ENCODE measurements at places on chromosomes 16 and 17.

DNA sequence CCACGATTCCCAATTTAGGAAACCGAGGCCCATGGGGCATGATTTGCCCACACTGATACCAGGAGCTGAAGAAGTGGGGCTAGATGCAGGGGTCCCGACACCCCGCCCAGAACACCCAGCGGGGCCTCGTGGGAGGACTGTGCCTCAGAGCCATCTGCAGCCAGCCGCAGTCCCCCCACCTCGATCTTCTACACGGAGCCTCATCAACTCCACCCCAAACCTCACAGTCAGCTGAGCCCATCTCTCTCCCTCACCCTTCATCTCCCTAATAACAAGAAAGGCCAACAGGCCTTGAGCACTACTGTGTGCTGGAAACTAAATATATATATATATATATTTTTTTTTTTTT is 4.2 kb downstream of the ITGAE start:
- DNase-seq = no peak

DNA sequence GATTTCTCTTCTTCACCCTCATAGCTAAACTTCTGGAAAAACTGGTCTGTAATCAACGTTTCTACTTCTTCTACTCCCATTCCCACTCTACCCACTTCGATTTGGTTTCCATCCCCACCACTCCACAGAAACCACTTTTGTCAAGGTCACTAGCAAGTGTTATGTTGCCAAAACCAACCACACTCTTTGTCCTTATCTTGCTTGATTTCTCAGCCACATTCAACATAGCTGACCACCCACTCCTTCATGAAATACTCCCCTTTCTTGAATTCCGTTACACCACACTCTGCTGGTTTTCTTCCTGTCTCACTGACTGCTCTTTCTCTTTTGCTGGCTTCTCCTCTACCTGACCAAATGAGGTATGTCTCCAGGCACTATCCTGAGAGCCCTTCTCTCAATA is 11.9 kb downstream of the IKZF3 start:
- DNase-seq = peak; percentile 52

DNA sequence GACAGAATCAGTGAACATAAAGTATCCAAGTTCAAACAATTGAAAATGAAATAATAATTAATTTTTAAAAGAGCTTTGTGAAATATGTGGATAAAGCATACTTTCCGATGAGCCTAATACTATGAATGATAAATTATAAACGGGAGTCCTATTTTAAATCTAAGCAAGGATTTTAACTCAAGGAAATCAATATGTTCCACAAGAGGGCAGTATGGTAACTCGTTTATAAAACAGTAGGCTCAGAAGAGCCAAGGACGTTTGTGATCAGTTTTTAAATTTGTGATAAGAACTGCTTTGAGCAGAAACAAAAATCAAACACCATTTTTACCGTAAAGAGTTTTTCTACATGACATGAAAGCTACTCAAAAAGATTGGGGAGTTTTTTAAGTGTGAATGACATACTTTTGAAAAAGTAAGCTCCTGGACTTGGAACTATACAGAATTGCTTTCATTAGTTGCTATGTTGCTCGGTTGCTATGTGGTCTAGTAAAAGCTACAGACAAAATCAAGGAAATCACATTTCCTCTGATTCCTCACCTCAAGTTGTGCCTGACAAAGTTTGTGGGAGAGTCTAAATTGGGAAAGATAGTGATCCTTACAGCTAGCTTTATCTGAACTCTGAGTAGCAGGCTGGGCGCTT is 11.8 kb upstream of the TEKT1 start:
- DNase-seq = peak; percentile 20

DNA sequence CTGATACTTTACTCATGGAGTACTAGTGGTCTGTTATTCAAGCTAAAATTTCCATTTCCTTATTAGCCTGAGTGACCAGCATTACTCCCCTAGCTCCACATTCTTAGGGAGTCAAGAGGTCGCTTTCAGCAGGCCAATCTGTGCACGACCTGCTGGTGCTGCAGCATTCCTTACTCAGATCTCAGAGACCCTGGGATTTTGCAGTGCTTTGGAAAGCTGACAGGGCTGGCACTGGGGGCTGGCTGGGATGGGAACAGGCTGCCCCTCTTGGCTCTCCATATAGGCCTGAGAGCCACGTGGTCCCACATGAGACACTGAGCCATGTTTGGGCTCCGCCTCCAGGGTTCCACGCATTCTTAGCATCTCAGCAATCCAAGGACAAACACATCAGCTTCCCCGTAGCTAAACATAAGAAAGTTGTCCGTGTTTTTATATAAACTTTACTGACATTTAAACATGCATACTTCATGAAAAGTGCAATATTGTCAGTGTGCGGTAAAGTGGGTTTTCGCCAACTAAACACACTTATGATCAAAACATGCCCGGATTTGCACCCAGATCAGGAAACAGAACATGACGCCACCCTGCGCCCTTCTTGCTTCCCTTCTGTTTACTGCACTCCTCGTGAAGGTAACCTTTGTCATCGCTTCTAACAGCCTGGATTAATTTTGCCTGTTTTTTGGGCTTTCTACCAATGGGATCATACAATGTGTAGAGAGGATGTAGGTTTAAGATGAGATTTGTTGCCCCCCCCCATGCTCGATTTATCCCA is 254.5 kb upstream of the CACNG5 start:
- DNase-seq = no peak

GRCh38 chr16:3949946-3950342 is 69.4 kb upstream of the CREBBP start:
- DNase-seq = no peak

DNA sequence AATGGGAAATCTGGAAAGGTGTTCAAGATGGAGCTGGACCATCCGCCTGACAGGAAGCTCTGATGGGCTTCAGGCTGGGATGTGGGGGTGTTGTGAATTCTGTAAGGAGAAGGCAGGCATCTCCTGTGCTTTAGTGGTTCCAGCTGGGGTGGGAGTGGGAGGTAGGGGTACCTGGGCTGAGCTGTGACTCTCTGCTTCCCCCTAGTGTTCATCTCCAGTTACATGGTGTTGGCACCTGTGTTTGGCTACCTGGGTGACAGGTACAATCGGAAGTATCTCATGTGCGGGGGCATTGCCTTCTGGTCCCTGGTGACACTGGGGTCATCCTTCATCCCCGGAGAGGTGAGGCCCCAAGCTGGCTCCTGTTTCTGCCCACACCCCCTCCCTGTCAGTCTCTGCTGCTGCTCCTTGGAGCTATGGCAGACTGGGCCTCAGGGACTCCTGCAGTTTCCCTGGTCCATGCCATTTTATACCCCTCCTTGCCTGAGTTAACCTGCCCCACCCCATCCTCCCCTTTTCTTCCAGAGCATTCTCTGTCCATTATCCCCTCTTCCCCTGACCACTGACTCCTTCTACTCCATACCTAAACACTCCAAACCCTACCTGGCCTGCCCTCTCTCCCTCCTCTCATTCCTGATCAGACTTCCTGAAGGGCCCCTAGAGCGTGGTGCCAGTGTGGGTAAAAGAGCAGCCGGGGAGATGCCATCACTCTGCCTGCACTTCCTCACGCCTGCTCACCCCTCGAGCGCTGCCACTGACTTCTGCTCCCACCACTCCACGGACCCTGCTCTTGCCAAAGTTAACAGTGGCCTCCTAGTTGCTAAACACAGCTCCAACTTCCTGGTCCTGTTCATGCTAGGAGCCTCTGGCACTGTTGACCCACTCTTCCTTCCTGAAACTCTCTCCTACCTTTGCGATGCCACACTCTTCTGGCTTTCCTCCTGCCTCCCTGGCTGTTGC is 3.4 kb downstream of the SPNS1 start:
- no peak for DNase-seq

- no peak for DNase-seq
Observed at GRCh38 chr16:77888871-77889270, 100.5 kb downstream of the VAT1L start.

- DNase-seq = no peak
Observed at GRCh38 chr17:29787995-29788394, 142.0 kb downstream of the SSH2 start.

DNA sequence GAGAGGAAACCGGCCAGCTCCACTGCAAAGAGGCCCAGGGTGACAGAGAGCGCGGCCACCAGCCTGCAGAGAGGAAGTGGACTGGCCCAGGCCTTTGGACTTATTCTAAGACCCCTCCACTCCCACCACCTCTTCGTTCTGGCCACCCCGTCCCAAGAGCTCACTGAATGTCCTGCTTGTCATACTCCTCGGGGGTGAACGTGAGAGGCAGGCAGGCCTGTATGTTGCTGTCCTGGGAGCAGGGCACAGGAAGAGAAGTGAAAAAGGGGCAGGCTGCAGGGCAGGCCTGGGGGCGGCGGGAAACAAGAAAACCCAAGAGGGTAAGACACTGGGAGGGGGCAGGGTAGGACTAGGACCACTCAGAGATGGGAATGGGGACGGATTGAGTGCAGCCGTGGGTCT is 384 bp downstream of the TMEM107 start:
- no peak for DNase-seq

DNA sequence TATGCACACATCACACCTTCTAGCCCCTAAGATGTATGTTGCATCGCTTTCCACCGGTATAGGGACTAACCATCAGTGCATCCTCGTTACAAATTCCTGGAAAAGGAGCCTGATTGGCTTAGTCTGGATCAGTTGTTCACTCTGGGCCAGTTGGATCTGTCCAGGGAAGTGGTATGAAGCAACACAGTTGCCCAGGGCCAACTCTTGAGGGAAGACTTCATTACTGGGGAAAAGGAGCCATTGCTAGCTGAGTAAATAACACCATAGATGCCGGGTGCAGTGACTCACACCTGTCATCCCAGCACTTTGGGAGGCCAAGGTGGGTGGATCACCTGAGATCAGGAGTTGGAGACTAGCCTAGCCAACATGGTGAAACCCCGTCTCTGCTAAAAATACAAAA is 275.2 kb upstream of the RBFOX1 start:
- no peak for DNase-seq

GRCh38 chr16:74562117-74562516 is 44.8 kb downstream of the GLG1 start:
- DNase-seq = no peak

- DNase-seq = no peak
Observed at GRCh38 chr17:4898927-4899326, 409 bp upstream of the C17orf107 start.

GRCh38 chr16:89565256-89565505 is 4.7 kb downstream of the RPL13 start:
- no peak for DNase-seq

GRCh38 chr17:61015966-61016365 is 338.3 kb downstream of the BCAS3 start:
- no peak for DNase-seq

GRCh38 chr17:57902117-57902799 is 52.4 kb upstream of the MRPS23 start:
- no peak for DNase-seq

DNA sequence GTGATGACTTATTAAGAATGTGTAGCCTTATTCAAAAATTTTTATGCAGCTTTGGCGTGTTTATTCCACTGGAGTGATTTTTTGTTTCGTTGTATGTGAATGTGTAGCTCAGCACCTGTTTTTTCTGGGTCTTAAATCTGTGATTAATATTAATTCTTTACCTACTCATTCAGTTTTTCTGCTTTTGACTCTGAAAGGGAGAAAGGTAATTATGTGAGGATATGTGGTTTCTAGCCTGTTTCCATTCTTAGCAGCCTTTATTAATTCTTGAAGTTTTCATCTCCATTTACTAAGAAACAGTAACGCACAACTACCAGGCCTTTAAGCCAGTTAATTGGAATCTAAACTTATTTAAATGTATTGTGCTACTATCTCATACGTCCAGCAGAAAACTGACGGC is 7.0 kb downstream of the HEATR3 start:
- DNase-seq = no peak

DNA sequence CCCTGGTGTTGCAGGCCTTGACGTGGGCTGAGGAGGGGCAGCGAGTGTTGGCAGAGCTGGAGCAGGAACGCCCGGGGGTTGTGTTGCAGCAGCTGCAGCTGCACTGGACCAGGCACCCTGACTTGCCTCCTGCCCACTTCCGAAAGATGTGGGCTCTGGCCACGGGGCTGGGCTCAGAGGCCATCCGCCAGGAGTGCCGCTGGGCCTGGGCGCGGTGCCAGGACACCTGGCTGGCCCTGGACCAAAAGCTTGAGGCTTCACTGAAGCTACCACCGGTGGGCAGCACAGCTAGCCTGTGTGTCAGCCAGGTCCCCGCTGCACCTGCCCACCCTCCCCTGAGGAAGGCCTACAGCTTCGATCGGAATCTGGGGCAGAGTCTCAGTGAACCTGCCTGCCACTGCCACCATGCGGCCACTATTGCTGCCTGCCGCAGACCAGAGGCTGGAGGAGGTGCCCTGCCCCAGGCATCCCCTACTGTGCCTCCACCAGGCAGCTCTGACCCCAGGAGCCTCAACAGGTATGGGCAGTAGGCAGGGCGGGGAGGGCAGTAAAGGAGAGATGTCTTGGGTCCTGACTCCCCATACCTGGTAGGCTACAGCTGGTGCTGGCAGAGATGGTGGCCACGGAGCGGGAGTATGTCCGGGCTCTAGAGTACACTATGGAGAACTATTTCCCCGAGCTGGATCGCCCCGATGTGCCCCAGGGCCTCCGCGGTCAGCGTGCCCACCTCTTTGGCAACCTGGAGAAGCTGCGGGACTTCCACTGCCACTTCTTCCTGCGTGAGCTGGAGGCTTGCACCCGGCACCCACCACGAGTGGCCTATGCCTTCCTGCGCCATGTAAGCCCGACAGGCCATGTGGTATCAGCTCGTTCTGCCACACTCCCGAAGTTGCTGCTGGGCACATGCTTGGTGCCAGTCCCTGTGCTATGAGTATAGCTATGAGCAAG is 5.6 kb downstream of the PLEKHG4 start:
- no peak for DNase-seq

DNA sequence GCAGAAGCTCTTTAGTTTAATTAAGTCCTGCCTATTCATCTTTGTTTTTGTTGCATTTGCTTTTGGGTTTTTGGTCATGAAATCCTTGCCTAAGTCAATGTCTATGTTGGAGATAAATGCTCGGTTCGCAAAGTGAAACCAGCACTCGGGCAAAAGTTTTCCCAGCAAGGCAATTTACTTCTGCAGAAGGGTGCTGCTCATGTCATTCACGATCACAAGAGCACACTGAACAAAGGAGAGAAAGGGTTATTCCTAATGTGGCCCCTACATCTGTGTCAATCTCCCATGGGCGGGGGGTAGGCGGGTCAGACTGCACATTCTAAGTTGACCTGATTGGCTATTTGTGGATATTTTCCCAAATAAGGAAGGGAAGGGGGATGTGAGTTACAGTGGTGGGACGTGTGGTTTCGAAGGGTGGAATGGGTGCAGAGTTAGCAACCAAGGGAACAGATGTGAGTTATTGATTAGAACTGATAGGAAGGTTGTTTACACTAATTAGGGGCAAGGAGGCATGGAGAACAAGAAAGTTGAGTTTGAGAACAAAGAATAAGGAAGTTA is 23.0 kb downstream of the ATF7IP2 start:
- no peak for DNase-seq

DNA sequence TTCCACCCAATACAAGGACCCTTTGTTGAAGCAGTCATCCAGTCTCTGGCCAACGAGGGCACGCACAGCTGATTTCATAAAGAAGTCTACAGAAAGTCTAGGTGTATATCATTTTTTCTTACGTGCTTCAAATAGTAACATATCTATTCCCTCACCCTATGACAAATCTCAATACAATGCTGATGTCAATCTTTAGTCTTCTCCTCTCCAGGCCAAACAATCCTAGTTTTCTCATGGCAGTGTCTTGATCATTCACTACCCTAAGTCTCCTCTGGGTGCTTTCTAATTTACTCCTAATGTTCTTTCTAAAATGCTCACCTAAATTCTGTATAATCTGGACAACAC is 92.6 kb downstream of the CACNG1 start:
- no peak for DNase-seq
